ENCODE measurements at places on chromosomes 16 and 17. TPM values are rescaled to one million over a fixed set of nuclear protein-coding genes. Genes with fewer than 3 reads are reported as not detected.

DNA sequence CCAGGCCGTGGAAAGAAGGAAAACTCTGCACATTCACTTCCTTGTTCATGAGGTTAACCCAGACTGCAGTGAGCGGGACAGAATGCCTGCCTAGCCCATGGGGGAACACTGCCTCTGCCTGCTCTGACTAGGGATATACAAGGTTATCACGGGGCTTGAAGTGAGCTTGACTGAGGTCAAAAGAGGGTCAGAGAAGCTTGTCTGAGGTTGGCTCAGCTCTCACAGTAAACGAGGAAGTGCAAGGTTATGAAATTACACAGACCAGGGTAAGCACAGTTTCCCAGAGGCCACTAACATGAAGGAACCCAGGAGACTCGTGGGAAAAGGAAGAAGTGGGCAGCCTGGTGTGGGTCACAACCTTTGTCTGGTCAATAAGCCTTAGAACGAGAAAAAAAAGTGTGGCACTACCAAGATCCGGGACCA is 28.7 kb downstream of the HIC1 start:
- no peak for DNase-seq

Gene GSG1L
- total RNA-seq: not detected

GRCh38 chr16:2777903-2778629 is 986 bp upstream of the ELOB start:
- peak; percentile 36 for DNase-seq

DNA sequence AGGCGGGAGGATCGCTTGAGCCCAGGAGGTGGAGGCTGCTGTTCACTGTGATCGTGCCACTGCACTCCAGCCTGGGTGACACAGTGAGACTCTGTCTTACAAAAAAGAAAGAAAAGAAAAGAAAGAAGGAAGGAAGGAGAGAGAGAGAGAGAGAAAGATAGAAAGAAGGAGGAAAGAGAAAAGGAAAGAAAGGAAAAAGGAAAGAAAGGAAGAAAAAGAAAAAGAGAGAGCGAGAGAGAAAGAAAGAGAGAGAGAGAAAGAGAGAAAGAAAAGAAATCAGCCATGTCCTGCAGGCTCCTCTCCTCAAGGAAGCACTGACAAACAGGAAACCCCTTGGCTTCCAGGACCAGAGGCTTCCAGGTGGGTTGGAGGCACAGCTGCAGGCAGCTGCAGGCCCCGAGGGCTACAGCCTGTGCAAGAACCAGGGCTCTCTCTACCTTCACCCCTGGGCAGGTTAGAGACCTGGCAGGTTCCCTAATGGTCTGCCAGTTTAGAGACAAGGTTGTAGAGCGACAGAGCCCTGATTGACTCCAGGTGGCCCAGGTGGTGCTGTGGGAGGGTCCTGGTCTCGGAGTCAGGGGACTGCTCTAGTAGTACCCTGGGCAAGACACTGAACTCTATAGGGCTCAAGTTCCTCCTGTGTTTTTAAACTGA is 53.8 kb downstream of the PECAM1 start:
- no peak for DNase-seq

DNA sequence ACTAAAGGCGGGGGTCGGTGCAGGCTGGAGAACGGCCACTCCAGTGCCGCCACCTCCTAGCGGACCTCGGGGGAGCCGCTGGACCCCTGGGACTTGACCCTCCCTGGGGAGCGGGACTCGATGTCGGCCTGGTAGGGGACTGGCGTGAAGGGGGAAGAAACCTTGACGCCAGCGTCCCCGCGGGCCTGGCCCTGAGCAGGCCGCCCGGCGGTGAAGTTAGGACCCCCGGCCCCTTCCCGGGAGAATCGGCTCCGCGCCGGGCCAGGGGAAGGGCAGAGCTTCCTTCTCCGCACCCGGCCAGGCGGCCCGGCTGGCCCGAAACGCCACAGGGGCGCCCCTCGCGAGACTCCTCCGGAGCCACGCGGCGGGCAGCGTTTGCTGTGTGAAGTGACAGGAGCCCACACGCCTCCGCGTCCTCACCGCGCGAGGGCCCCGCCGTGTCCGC is 389 bp downstream of the DUS1L start:
- DNase-seq: no peak

Gene CARD14
- 0.04 TPM for total RNA-seq

- no peak for DNase-seq
Measured at GRCh38 chr16:51450376-51450775, 299.3 kb upstream of the SALL1 start.

GRCh38 chr17:36591434-36592315 is at the start of gene DHRS11:
Gene DHRS11, plus strand, starts transcription at chr17:36591879. Its CDS starts 131 bp downstream, at chr17:36592010.
- no peak for DNase-seq

DNA sequence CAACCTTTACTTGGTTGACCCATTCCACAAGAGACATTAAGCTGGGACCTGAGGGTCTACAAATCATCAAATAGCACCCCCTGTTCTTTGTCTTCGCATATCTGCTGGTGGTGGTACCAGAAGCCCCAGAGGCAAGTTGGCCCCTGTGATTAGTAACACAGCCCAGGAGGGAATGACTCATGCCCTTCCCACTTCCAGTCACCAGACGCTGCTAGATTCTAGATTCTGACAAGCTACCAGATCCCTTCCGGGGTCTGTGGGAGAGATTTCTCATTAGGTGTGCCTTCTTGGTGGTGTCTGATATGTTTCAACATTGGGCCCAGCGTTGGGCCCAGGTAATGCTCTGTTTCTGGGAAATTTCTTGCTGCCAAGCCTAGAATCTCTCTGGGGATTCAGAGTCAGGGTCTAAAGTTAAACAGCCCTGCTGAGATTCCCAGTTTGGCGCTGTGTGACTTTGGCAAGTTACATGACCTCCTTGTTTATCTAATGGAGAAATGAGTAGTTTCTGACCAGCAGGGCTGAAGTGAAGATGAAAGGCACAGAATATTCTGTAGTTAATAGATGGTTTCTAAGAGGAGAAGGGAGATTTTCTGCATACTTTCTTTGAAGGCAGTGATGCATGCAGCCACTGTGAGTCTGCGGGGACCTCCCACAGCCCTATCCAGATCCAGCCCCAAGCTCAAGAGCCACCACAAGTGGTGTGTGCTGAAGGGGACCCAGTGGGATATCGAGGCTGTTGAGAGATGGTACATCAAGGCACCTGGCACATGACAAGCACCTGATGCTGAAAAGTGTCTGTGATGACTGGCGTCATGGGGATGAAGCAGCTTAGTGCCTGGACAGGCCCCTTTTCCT is 3.9 kb downstream of the TRPV2 start:
- no peak for DNase-seq

GRCh38 chr17:5131146-5131715 is 15.4 kb downstream of the USP6 start:
- DNase-seq: no peak
